ENCODE measurements at places on chromosomes 3 and 15.

GRCh38 chr3:173531602-173532001 lies 134.1 kb downstream of the NLGN1 start:
- DNase-seq: no peak

DNA sequence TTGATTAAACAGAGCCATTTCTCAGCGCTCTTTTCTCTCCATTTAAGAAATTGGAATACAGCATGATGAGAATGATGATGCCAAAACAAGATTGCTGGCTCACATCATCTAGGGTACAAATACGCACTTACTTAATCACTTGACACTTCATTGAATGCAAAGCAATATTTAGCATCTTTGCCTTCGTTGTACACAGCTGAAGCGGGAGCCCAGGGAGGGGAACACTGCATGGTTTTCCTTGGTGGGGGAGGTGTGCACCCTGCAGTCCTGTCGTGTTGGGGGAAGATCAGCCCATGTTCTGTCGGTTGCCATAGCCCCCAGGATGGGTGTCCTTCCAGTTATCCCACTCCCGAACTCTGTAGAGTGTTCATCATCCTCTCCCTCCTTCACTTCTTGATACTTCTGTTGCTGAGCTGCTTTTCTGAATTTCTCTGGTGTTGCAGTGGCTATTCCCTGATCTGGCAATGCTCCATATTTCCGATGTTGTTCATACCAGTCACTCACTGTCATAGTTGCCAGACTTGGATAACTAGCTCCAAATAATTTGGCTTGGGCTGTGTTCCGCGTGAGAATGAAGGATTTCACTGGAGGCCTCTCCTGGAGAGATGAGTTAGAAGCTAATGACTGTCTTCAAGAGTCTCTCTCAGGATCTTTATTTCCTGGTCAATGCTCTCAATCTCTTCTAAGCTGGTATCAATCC lies 50.1 kb upstream of the DYNC1LI1 start:
- no peak for DNase-seq

DNA sequence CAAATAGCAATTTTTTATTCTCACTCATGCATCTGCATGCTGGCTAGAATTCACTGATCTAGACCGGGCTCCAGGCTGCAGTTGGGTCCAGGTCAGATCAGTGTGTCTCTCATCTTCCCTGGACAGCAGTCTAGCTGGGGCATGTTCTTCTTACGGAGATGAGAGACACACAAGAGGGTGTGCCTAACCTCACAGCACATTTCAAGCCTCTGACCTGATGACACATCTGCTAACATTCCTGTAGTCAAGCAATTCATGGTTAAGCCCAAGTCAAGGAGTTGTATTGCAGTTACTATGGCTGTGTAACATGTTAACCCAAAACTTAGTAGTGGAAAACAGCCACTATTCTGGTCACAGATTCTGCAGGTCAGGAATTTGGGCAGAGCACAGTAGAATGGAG lies 13.1 kb downstream of the BSN start:
- no peak for DNase-seq

- DNase-seq: no peak
Observed at GRCh38 chr15:60661080-60661645, 182.2 kb upstream of the ICE2 start.

- no peak for DNase-seq
Observed at GRCh38 chr3:100260081-100260684, 609 bp upstream of the TBC1D23 start.

GRCh38 chr15:74441248-74441941 lies 7.6 kb upstream of the SEMA7A start:
- DNase-seq: no peak

- no peak for DNase-seq
Observed at GRCh38 chr3:59601486-59601885, 551.7 kb upstream of the CFAP20DC start.

DNA sequence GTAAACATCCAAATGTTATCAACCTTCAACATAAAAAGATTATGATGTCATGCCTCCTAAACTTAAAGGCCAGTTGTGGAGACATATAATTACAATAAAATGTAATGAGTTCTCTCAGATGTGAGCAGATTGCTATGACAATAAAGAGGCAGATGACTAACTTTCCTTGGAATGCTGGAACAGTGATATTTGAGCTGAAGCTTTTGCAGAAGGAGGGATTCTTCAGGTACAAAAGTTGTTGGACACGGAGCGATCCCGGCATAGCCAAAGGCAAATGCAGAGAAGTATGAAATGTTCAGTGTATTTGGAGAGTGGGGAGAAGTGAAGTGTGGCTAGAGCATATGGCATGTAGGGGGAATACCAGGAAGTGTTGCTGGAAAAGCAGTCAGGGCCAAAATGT lies 520.1 kb downstream of the FGF12 start:
- no peak for DNase-seq

DNA sequence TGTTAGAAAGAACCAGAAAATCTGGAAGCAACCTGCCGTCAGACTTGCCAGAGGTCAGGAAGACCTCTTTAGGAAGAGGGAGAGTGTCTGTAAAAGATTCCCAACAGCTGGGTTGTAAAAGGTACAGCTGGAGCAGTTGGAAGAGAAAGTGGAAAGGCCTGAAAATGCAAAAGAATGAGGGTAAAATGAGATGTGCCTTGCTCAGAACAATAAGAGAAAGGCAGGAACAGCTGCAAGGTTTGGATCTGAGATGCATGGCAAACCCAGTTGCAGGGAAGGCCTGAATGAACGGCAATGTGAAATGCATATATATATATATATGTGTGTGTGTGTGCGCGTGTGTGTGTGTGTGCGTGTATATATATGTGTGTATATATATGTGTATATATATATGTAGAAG lies 88.1 kb downstream of the ZIC1 start:
- DNase-seq: no peak

DNA sequence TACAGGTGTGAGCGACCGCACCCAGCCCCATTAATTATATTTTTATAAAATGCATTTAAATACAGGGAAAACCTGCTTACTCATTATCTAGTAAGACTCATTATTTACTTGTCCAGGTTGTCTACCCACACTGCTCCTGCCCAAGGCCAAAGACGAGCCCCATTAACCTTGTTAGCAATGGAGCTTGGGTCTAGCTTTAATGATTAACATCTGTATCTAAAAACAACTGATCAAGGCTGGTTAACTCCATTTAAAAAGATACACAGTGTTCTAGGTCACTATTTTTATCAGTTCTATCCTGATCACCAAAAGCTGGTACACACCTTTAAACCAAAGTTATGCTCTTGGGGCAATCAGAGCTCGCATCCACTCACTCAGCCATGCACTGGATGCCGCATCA lies 10.4 kb upstream of the NCKIPSD start:
- no peak for DNase-seq

- DNase-seq: no peak
Observed at GRCh38 chr3:44030687-44031305, 210.9 kb upstream of the TOPAZ1 start.

DNA sequence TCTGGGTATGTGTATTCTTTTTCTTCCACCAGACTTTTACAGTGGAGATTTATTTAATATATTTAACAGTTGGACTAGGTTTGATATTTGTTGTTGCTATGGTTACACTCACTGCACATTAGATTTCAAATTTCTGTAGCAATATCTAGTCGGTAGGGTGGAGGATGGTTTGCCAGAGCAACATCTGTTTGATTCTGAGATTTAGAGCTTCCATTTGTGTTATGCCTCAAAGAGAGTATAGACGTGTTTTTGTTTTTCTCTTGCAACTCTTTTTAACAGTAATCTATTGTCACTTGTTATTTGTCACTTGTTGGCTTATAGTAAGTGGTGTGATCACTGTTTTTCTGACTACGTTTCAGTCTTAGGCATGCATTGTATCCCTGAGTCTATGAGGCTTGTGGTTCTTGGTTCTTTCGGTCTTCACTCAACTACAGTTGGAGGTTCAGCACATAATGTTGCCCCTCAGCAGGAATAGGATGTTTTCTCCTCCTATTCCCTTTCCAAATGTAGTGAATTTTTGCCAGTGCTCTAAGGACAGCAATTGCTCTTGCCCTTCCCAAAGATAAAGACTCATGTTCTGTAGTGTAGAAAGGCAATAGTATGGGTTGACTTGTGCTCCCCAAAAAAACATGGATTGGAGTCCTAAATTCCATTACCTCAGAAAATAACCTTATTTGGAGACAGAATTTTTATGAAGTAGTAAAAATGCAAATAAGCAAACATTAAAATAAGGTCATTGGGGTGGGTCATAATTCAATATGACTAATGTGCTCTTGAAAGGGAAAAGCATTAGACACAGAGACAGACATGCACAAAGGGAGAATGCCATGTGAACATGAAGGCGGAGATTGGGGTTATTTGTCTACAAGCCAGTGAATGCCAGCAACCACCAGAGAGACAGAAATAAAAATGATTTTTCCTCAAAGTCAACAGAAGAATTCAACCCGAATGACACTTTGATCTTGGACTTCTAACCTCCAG lies 692.1 kb downstream of the DIPK2A start:
- no peak for DNase-seq

- DNase-seq: no peak
Observed at GRCh38 chr3:156304406-156304805, 184.0 kb downstream of the KCNAB1 start.

- no peak for DNase-seq
Observed at GRCh38 chr3:102941786-102942185, 507.0 kb downstream of the ZPLD1 start.

DNA sequence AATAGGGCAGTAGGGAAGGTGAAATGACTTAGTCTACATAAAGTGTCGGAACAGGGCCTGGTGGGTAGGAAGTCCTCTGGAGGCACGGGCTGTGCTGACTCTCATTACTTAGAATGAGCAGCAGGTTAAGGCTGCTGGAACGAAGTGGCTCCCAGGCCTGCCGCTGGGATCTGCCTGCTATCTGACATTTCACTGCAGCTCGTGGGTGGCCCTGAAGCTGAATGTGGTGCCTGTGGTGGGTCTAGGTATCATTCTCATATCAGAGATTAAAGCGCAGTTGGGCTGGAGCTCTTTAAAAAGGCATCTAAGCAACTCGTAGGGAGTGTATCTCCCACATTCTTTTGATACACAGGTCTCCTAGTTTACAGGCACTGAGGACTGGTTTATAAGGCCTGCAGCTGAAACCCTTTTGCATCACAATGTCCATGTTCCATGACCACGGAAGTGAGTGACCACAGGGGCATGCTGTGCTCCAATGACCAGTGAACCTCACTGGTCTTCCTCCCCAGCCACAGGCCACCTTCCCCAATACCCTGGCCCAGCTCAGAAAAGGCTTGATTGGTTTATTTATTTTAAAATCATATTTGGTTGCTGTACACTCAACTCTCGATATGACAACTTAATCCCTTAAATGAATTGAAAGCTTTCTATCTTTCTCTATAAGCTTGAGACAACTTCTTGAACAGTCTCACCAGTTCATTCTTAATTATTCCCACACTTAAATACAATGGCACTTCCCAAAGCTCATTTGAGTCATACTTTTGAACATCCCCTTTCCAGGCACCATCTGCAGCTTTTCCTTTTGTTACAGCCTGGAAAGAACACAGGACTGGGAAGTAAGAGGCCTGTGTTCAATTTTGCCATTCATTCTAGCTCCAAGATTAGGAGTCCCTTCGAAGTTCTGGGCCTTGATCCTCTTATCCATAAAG lies 19.0 kb downstream of the ADAMTS9 start:
- DNase-seq: no peak

DNA sequence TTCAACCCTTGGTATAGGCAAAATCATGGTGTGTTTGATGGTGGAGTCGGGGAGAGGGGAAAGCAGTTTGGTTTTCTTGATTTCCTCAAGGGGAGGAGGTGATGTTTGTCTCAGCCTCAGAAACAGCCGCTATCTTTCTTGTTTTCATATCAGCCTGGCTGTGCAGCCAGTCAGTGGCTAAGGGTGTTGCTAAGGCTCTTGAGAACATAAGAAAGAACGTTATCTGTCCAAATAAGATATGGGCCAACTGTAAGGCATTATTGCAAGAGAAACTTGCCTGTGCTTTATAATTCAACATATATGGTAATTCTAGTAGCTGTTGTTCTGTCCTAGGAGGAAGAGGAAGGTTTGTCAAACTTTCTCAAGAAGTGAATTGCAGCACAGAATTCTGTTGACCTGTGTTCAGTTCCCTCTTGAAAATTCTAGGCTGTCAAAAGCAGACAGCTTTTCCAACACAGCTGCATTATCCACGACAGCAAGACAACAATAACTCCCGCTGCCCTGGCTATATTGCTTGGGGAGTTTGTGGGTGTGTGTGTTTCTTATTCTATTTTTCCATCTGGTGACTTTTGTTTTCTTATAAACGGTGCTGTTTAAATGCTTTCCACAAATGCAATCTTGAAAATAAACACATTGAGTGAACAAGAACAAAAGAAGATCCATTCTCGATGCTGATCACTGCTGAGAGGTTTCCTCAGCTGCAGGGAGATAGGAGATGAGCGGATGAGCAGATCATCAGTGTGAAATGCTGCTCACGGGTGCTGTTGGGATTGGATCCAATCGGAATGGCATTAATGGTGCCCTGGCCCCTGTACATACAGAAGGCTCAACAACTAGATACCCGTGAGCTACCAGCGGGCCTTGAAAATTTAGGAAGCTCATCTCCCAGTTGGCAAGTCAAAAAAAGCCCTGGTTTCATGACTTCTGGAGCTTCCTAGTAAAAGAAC lies 90.8 kb upstream of the TNFAIP8L3 start:
- no peak for DNase-seq

- no peak for DNase-seq
Observed at GRCh38 chr15:37789881-37790280, 144.6 kb upstream of the TMCO5A start.

- DNase-seq: no peak
Observed at GRCh38 chr3:74080056-74080461, 455.3 kb upstream of the PDZRN3 start.

DNA sequence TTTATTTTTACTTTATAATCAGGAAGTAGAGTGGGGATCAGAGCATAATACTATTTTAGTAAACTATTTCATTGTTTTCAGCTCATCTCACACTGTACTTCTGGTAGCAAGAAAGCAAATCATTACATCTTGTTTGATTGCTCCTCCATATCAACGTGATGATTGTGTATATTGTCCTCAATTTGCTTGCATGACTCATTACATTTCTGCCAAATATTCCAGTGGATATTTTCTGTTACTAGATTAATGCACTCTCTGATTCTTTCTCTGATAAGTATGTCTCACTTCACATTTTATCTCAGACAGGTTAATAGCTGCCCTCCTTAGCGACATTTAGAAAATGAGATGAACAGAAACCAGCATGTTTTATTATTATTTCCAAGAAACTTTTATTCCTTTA lies 1145.3 kb downstream of the OTOL1 start:
- DNase-seq: no peak

All from CD4-positive, alpha-beta T cell treated with Interferon gamma for 1 hour (primary cell).